ENCODE measurements at places on chromosomes 7 and 10. TPM values are rescaled to one million over a fixed set of nuclear protein-coding genes. Genes with fewer than 3 reads are reported as not detected.
A peak's percentile ranks its signal among the peaks of the same experiment; 100 is the strongest.

CASTOR2 gene
- 10.2 TPM for total RNA-seq

ADRA2A gene
- 0.86 TPM for total RNA-seq

SYCE1 gene
- total RNA-seq, result 2.2 TPM

HMX3 gene
- total RNA-seq, result not detected

CLEC5A gene
- total RNA-seq, result not detected

DNA sequence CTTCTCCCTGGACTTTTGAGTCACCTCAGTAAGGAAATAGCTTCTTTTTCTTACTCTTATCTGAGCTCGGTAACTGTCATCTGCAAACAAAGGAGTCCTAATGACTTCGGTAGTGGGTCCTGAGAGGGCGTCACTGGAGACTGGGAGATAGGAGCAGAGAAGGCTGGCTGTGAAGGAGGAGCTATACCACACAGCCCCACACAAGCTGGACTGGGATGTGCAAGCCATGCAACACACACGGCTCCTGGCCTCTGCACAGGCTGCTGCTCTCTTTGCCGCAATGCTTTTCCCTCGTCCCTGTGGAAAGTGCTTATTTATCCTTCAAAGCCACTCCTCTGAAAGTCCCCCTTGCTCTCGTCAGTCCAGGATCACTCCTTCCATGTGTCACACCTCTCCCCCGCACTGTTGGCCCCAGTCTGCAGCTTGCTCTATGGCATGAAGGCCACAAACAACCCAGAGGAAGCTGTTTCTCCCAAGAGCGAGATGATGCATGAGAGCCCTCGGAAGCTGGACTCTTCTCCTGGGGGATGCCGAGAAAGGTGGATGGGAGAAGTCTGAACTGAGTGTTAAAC is 14.9 kb downstream of the TMEM273 start:
- H3K36me3 ChIP-seq, result no peaks in the 10 kb centered on the region
- no peaks in the 10 kb centered on the region for H3K27me3 ChIP-seq
- no peak overlapping the region for H3K4me3 ChIP-seq
- no peak overlapping the region for H3K27ac ChIP-seq
- no peaks in the 10 kb centered on the region for H3K4me1 ChIP-seq

DNA sequence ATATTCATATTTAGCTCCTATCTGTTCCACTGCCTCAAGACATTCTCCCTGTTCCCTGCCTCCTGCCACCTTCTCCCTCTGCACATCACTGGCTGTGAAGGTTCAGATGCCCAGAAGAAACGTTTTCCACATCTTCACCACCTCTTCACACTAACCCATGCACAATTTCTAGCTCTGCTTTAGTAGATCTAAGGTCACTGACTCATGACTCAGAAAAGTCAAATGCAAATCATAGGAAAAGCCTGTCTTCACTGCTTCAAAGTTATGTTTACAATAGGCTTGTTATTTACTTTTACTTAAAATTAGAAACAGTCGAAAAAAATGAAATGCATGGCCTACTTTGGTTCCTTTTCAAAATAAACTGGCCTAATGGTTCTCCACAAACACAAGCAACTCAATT is 2.5 kb downstream of the SCRN1 start:
- H3K4me3 ChIP-seq, result no peak overlapping the region
- no peaks in the 10 kb centered on the region for H3K4me1 ChIP-seq
- no peaks in the 10 kb centered on the region for H3K36me3 ChIP-seq
- H3K27ac ChIP-seq, result no peak overlapping the region
- no peak for DNase-seq

- H3K4me1 ChIP-seq, result peaks cover 4% of the 10 kb centered on the region
- H3K27me3 ChIP-seq, result peaks cover 6% of the 10 kb centered on the region
- DNase-seq, result no peak
- no peaks in the 10 kb centered on the region for H3K36me3 ChIP-seq
- H3K27ac ChIP-seq, result peak overlapping the region; percentile 21
- H3K4me3 ChIP-seq, result no peak overlapping the region
Observed at GRCh38 chr7:26858241-26858715, 6.1 kb downstream of the SKAP2 start.

GRCh38 chr10:110547139-110547761 is 20.2 kb upstream of the SMC3 start:
- no peaks in the 10 kb centered on the region for H3K4me1 ChIP-seq
- H3K27ac ChIP-seq, result no peak overlapping the region

DNA sequence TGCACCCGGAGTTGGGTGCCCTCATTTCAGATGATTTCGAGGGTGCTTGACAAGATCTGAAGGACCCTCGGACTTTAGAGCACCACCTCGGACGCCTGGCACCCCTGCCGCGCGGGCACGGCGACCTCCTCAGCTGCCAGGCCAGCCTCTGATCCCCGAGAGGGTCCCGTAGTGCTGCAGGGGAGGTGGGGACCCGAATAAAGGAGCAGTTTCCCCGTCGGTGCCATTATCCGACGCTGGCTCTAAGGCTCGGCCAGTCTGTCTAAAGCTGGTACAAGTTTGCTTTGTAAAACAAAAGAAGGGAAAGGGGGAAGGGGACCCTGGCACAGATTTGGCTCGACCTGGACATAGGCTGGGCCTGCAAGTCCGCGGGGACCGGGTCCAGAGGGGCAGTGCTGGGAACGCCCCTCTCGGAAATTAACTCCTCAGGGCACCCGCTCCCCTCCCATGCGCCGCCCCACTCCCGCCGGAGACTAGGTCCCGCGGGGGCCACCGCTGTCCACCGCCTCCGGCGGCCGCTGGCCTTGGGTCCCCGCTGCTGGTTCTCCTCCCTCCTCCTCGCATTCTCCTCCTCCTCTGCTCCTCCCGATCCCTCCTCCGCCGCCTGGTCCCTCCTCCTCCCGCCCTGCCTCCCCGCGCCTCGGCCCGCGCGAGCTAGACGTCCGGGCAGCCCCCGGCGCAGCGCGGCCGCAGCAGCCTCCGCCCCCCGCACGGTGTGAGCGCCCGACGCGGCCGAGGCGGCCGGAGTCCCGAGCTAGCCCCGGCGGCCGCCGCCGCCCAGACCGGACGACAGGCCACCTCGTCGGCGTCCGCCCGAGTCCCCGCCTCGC is at the start of gene EGFR:
Gene EGFR, plus strand, starts transcription at position 657 of the 830 bp plus-strand sequence. CDS start 261 bp downstream, outside the sequence.
- peak; percentile 95 for DNase-seq
- no peaks in the 10 kb centered on the region for H3K4me1 ChIP-seq
- no peaks in the 10 kb centered on the region for H3K36me3 ChIP-seq
- H3K27ac ChIP-seq, result peak within 1 kb of the TSS; percentile 94

GRCh38 chr10:48796713-48797245 is 112.1 kb downstream of the WDFY4 start:
- H3K27me3 ChIP-seq, result no peaks in the 10 kb centered on the region
- no peak overlapping the region for H3K27ac ChIP-seq
- H3K4me3 ChIP-seq, result no peak overlapping the region
- H3K36me3 ChIP-seq, result no peaks in the 10 kb centered on the region
- H3K4me1 ChIP-seq, result no peaks in the 10 kb centered on the region

DNA sequence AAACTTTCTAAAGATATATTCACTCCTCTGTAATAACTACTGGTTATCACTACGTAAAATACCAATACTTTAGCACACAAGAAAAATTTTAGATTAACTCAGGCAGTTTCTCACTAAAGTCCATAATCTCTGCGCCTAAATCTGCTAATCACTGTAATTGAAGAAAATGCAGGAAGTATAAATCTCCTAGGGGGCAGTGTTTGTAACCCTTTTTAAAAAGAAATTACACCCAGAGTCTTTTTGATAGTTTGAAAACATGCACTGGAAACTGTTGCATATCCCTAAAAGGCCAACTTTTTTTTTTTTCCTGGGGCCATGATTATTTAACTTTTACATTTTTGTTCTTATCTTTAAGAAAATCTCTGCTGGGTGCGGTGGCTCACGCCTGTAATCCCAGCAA is 209.6 kb downstream of the KIAA1217 start:
- no peaks in the 10 kb centered on the region for H3K36me3 ChIP-seq
- no peaks in the 10 kb centered on the region for H3K27me3 ChIP-seq
- DNase-seq, result no peak

- no peak for DNase-seq
- no peak overlapping the region for H3K4me3 ChIP-seq
- no peaks in the 10 kb centered on the region for H3K27me3 ChIP-seq
- no peaks in the 10 kb centered on the region for H3K4me1 ChIP-seq
- H3K36me3 ChIP-seq, result no peaks in the 10 kb centered on the region
Observed at GRCh38 chr10:11242443-11243387, 225.0 kb downstream of the CELF2 start.

DNA sequence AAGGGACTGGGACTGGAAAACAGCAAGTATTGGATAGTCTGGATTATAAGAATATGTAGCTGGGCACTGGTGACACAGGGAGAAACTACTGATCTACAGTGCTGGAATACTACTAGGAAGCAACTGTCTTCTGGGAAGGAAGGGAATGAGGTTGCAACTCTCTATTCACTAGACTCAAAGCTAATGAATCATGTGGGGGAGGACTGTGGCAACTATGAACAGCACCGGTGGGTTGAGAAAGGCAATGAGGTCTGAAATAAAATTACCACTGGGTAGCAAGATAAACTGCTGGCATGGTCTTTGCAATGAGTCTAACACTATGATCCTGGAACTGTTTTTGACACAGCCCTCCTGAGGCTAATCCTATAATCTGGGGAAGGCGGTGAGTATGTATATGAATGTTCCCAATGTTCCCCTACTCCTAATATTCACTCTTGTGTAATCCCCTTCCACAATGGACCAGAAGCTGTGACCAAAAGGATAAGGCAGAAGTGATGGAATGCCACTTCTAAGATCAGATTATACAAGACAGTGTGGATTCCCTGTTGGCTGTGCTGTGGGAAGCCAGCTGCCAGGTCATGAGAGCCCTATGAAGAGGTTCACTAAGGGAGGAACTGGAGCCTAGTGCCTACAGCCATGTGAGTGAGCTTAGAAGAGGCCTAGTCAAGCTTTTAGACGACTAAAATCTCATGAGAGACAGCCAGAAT is 101.3 kb upstream of the DNAJB12 start:
- no peaks in the 10 kb centered on the region for H3K36me3 ChIP-seq
- no peaks in the 10 kb centered on the region for H3K4me1 ChIP-seq
- no peak for DNase-seq
- H3K4me3 ChIP-seq, result no peak overlapping the region

DNA sequence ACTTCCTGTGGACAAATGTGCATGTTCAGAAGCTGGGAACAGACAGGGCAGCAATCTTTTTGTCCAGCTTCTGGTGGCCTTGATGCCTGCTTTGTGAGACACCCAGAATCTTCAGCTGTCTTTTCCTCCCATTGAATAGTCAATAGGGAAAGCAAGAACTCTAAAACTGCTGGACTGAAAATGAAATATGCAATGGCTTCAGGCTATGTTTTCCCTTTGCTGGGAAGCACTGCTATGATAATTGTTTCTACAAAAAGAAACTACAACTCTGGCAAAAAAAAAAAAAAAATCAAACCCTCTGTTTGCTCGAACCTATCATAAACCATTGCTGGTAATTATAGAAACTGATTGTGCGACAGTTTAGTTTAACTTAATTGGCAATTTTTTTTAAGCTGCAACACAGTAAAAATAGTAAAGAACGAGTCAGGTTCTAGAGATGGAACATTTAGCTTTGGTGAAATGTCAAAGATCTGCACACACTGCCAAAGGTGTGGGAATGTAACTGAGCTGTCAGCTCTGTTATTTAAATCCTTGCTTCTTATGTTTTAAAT is 79.1 kb upstream of the NEUROD6 start:
- no peaks in the 10 kb centered on the region for H3K27me3 ChIP-seq
- H3K36me3 ChIP-seq, result no peaks in the 10 kb centered on the region
- no peak for DNase-seq
- H3K4me1 ChIP-seq, result no peaks in the 10 kb centered on the region
- H3K4me3 ChIP-seq, result no peak overlapping the region
